ENCODE measurements at places on chromosomes 12 and 14.

DNA sequence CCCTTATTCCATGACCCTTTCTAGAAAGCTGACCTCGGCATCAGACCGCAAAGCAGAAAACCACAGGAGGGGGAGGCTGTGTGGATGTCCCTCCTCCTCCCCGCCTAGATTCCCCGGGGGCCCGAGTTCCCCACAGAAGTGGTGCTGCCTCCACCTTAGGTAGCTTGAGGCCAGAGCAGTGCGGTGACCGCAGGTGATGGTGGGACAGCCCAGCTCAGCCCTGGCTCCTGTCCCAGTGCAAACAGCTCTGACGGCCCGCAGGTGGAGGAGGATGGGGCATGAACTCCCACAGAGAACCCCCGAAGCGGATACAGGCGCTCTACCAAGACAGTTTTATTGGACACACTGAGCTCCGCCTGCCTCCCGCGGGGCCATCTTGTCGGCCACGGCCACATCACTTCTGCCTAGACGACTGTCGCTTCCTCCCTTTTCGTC, 19.5 kb downstream of the ARL6IP4 start:
- no peak for DNase-seq

DNA sequence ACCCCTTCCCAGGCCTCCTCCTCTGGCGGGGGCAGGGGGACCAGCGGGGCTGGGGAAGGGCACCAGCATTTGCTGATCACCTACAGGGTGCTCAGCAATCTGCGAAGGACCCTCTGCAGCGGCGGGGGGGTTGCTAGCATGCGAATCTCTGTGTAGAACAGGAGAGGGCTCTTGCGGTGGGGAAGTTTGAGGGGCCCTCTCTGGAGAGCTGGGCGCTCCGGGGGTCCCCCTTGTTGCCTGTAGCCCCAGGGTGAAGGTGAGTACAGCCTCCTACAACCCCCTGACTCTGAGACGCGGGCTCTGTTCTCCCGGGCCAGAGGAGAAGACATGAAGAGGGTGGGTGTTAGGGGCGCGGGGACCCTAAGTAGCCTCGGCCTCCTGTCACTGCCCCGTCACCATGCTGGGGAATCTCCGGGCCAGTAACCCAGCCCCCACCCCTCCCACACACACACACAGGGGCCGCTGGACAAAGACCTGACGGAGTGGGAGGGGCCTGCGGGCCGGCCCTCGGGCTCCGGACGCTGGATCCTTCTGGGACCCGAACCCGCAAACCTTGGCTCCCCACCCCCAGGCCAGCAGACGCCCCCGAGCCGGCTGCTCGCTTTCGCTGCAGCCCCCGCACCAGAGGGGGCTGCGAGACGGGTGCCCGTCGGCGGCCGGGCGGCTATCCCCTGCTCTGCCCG, 734 bp downstream of the FIGNL2 start:
- no peak for DNase-seq

DNA sequence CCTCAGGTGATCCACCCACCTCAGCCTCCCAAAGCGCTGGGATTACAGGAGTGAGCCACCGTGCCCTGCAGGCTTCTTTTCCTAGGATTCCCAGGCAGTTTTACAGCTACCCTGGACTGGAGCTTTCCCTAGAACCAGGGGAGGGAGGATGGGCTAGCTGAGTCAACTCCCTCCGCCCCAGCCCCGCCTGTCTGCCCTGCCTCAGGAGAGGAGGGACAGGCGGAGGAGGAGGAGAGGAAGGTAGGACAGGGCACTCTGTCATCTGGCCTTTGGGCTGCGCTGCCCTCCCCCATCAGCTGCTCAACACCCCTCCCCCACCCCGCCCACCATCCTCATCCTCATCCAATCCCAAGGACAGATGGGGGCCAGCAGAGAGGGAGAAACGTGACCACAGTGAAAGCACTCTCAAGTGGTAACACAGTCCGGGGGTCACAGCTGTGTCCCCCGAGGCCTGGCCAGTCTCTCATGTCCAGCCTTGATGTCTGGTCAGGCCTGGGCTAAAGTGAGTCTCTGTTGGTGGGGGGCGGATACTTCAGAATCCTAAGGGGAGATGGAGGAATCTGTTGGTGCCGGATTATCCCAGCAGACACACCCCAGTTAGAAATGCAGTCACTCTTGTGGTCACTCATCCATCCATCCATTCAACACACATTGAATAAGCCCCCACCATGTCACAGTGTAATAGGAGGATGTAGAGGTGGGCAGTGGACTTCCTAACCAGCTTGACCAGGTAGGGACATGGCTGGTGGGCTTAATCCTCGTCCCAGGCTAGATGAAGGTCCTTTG, 12.3 kb downstream of the FIGNL2 start:
- DNase-seq = no peak

- DNase-seq = no peak
Measured at GRCh38 chr14:55754471-55754870, 174.5 kb downstream of the KTN1 start.

DNA sequence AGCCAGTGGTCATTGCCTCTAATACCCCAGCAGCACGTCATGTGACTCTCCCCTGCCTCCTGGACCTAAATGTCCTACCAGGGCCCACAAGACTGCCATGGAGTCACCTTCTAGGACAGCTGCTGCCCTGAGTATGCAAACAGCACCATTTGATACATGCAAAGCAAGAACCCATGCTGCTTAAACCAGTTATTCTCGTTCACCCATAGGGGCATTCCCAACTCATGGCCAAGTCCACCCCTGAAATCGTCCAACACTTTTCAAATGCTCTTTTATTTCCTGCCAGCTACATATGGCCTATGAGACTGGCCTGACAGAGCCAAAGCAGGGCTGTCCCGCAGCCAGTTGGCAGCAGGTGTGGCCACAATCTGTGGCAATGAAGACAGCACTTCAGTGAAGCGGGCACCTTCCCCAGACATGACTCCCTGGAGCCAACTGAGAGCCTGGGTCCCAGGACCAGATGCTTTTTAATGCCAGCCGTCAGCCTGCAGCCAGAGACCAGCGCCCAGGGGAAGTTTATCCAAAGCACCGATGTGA, 99.9 kb downstream of the BCAT1 start:
- DNase-seq = no peak
